ENCODE measurements at places on chromosomes 2 and 18.
A peak's percentile ranks its signal among the peaks of the same experiment; 100 is the strongest.

GRCh38 chr18:75959150-75959549 lies 531.6 kb upstream of the SMIM21 start:
- DNase-seq, result no peak

GRCh38 chr18:457140-457519 lies 43.4 kb downstream of the COLEC12 start:
- DNase-seq, result no peak

- no peak for DNase-seq
Observed at GRCh38 chr2:30475542-30475941, 28.5 kb downstream of the LCLAT1 start.

GRCh38 chr18:1487457-1487856 lies 582.8 kb downstream of the ADCYAP1 start:
- DNase-seq, result no peak

GRCh38 chr2:177604271-177605065 lies 211.9 kb downstream of the AGPS start:
- DNase-seq, result peak; percentile 22

GRCh38 chr2:227164763-227165291 lies 403 bp downstream of the COL4A3 start:
- no peak for DNase-seq

DNA sequence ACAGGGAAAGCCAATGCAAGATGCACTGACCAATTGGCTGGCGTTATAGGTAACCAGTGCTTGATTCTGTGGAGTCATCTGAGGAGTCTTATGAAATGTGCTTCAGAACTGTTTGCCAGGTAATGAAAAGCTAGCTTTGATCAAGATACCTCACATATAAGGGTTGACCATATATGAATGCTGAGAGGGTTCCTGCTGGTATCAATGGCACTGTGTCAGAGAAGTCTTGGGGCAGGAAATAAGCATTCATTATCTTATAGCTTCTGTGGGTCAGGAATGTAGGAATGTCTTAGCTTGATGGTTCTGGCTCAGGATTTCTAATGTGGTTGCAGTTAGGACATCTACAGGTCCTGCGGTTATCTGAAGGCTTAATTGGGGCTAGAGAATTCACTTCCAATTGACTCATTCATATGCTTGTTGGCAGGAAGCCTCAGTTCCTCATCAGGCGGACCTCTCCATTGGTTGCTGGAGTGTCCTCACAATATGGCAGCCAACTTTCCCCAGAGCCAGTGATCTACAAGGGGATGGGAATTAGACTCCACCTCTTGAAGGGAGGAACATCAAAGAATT lies 22.1 kb upstream of the TCF7L1 start:
- no peak for DNase-seq

DNA sequence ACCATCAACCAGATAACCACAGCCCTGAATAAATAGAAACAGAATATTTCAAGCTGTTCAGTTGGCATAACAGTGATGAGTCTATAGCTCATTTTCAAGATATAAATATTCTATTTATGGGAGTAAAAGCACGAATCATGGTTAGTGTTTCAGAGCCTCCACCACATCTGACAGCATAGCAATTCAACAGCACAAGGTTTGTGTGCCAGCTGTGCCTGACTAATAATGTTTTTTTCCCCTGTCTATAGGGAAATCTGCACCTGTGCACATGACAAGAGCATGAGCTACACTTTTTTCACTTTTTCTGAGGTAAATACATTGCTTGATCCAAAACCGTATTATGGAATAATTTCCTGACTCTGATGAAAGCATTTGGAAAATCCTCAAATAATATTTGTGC lies 251.3 kb downstream of the RPIA start:
- DNase-seq, result no peak

DNA sequence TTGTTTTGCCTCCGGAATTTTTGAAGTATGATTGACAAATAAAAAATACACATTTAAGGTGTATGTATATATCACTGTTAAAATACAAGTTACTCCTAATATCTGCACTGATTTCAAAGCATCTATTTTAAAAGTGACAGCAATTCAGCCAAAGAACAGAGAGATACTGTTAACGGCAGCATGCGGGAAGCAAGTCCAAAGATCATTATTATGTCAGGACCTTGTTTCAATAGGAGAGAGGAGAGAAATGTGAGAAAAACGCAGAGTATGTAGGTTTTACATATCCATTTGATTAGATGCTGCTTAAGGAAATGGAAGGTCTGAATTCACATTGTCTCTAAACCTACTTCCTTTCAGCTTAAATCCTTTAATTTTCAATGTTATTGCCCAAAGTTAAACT lies 545.5 kb upstream of the SLC8A1 start:
- DNase-seq, result no peak

- no peak for DNase-seq
Observed at GRCh38 chr18:41484069-41484468, 471.0 kb upstream of the PIK3C3 start.

- DNase-seq, result no peak
Observed at GRCh38 chr2:60794271-60794863, 38.3 kb downstream of the PAPOLG start.

DNA sequence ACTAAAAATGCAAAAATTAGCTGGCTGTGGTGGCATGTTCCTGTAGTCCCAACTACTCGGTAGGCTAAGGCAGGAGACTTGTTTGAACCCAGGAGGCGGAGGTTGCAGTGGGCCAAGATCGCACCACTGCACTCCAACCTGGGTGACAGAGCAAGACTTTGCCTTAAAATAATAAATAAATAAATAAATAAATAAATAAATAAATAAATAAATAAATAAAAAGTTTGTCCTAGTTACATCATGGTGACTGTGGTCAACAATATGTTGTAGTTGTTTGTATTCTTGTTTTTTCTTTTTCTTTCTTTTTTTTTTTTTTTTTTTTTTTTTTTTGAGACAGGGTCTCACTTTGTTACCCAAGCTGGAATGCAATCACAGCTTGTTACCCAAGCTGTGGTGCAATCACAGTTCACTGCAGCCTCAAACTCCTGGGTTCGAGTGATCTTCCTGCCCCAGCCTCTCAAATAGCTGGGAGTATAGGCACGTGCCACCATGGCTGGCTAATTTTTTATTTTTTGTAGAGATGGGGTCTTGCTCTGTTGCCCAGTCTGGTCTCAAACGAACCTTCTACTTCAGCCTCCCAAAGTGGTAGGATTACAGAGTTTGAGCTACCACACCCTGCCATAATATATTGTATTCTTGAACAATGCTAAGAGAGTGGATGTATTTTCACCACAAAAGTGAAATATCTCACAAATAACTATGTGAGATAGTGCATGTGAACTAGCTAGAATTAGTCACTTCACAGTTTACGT lies 185.0 kb downstream of the PHLPP1 start:
- DNase-seq, result no peak

DNA sequence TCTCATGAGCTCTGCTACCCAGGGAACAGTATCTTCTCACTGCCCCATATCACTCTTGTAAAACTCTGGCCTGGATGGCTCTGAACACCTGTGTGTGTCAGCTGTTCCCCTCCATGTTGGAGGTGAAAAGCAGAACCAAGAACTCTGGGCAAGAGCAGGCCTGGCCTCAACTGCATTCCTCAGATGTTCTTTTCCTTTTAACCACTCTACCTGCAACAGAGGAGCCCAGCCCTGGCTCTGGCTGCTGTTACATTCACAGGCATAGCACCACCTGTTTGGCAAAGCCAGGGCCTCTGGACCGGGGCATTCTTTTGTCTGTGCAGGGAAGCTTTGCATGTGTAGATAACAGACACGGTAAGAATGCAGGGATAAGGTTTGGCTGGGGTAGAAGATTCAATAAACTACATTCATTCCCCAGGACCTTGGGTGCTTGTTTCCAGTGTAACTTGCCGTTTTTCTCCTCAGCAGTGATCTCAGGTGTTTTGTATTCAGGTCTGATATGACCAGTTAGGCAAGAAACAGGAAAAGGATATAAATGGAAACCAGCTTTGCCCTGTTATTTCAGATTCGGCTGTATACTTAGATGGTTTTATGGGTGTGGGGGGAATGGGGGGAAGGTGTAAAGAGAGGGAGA lies 95.1 kb downstream of the SPTBN1 start:
- no peak for DNase-seq

DNA sequence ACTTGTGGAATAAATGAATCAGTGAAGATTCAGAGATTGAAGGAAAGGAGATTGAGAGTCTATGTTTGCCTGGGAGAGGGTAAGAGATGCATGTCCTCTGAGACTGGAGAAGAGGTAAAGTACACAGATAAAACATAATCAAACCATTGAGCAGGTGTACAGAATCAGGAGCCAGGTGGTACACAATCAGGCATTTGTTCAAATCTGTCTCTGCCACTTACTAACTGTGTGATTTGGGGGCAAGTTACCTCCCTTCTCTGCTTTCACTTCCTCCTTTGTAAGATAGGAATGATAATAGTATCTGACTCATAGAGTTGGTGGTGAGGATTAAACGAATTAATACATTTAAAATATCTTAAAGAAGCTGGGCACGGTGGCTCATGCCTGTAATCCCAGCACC lies 94.0 kb downstream of the CDK15 start:
- no peak for DNase-seq

DNA sequence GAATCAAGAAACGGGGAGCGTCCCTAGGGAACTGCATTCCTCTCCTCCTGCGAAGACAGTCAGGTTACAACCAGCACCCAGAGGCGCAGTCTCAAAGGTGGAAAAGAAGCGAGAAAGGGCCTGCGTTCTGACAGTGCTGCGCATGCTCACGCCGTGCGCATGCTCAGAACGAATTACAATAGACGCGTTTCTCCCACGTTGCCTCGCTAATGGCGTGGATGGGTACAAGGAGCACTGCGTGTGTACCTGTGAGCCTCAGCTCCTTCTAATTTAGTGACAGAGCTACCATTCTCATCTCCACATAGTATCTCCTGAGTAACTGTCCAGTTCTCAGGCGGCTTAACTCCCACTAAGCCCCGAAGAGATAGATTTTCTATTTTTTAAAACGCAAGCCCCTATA lies 448.8 kb downstream of the TXNL1 start:
- no peak for DNase-seq

GRCh38 chr2:120598416-120598815 lies 137.3 kb upstream of the GLI2 start:
- DNase-seq, result no peak

GRCh38 chr2:54275541-54275940 lies 19.5 kb upstream of the TSPYL6 start:
- no peak for DNase-seq

DNA sequence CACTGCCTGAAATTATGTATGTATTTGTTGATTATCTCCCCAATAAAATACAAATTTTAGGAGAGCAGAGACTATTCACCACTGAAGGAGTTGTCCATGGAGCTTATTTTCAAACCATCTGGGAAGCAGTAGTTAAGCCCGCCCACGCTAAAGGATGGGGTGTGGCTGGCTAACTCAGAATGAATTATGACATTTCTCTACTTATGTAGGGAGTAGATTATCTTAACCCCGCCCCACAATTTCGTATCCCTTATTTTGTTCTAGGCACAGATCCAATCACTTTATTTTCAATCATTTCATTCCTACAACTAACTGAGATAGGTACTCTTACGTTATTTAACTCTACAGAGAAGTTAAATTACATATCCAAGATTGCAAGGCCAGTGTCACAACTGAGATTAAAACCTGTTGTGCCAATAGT lies 1.4 kb upstream of the LAPTM4A start:
- peak; percentile 83 for DNase-seq

GRCh38 chr2:161036926-161037325 lies 123.3 kb upstream of the TANK start:
- DNase-seq, result no peak

GRCh38 chr2:120630031-120630701 lies 105.5 kb upstream of the GLI2 start:
- no peak for DNase-seq

- DNase-seq, result no peak
Observed at GRCh38 chr2:190927301-190927700, 46.7 kb downstream of the GLS start.

GRCh38 chr2:25043241-25043867 lies 1.5 kb downstream of the EFR3B start:
- DNase-seq, result no peak

Measured in SW 1271 (cell line).